ENCODE measurements at places on chromosomes 4 and X.

- DNase-seq = peak; percentile 51
Observed at GRCh38 chr4:184802697-184803015, 23.1 kb downstream of the ACSL1 start.

DNA sequence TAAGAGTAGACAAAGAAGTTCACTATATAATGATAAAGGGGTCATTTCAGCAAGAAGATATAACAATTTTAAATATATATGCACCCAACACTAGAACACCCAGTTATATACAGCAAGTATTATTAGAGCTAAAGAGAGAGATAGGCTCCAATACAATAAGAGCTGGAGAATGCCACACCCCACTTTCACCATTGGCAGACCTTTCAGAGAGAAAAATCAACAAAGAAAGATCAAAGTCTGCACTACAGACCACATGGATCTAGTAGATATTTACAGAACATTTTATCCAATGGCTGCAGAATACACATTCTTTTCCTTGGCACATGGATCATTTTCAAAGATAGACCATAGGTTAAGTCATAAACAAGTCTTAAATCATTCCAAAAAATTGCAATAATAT, 479.7 kb upstream of the DIAPH2 start:
- DNase-seq = no peak

GRCh38 chr4:134773497-134774000, 572.0 kb upstream of the PABPC4L start:
- no peak for DNase-seq

DNA sequence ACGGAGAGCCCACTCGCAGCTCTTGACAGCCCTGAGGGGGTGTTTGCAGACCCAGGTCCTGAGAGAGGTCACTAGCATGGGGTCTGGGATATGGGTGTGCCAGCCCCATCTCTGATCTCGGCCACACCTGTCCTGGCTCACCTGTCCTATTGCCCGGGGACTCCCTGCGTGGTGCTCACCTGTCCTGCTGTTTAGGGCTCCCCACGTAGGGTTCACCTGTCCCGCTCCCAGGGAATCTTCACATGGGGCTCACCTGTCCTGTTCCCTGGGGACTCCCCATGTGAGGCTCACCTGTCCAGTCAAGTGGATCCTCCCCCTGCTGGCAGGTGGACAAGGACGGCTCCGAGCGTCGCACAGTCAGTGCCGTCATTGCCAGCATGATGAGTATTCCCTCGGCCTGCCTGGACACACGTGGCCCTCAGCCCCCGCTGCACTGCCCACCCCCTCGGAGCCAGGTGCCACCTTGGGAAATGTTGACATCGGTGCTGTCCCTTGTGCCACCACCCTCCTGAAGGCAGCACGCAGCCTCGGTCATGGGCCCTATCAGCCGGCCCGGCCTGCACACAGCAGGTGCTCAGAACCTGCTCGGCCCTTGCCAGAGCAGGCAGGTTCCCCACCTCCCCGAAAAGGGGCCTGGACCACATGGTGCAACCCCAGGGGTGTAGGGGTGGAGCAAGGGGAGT, 6.3 kb downstream of the SLC49A3 start:
- no peak for DNase-seq

DNA sequence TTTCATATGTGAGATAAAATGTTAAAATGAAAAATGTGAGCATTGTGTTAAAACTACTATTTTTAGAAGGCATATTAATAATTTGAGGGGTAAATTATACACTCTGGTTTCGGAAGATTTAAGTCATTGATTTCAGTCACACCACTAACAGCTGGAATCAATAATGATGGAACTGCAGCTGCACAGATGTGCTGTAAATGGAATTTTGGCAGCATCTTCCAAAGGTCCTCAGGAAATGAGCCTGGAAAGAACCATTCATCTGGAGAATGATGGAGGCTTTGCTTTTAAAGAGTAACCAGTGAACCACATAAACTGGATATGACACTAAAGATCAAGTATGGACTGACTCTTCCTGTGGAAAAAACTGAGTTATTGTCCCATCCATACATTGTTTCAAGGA, 759.0 kb upstream of the EPHA5 start:
- DNase-seq = peak; percentile 79

- DNase-seq = no peak
Observed at GRCh38 chr4:27602172-27602571, 741.5 kb downstream of the STIM2 start.

- DNase-seq = no peak
Observed at GRCh38 chr4:90126805-90127204, 389 bp upstream of the CCSER1 start.

DNA sequence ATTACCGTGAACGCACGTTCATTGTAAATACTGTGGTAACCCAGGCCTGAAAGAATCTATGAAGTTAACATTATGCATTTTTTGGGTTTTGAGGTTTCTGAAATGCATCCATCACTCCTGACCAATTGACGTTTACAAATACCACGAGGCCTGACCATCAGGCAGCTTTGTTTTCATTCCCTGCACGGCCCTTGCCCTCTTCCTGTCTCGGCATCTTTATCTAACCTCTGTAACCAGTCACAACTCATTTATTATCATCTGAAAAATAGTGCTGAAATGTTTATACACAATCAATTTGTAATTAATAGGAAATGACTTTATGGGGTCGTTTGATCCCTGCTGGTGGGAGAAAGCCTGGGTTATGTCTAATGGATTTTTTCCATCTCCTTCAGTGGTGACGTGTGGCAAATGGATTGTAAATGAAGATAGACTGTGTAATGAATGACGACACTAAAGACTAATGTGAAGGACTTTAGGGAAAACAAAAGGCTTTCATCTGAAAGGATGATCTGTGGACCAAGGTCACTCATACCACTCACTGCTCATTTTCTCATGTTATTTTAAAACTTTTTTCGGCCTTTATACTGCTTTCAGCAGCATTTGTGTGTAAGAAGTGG, 102.7 kb upstream of the SORBS2 start:
- DNase-seq = no peak

- DNase-seq = no peak
Observed at GRCh38 chrX:137747244-137748043, 181.5 kb downstream of the ZIC3 start.

GRCh38 chr4:52701207-52701606, 42.1 kb upstream of the USP46 start:
- no peak for DNase-seq

GRCh38 chr4:91025241-91026148, 898.3 kb downstream of the CCSER1 start:
- no peak for DNase-seq

GRCh38 chr4:140557831-140558435, 10.8 kb downstream of the UCP1 start:
- no peak for DNase-seq

DNA sequence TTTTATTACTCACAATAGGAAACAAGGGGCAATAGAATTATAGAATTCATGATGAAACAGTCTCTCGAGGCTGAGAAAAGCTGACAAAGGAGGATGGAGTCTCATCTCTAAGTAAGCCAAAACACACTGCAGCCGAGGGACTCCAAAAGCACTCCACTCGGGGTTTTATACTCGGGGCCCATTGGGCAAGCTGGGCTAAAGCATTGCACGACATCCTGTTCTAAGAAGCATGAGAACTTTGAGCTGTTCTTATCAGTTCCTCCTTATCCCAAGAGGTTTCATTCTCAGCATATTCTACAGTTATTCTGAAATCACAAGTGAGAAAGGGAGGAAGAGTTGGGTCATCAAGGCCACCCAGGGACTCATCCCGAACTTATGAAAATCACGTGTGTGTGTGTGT, 1475.5 kb downstream of the PCDH18 start:
- no peak for DNase-seq

GRCh38 chr4:173448608-173449379, 49.9 kb upstream of the SCRG1 start:
- DNase-seq = peak; percentile 75

DNA sequence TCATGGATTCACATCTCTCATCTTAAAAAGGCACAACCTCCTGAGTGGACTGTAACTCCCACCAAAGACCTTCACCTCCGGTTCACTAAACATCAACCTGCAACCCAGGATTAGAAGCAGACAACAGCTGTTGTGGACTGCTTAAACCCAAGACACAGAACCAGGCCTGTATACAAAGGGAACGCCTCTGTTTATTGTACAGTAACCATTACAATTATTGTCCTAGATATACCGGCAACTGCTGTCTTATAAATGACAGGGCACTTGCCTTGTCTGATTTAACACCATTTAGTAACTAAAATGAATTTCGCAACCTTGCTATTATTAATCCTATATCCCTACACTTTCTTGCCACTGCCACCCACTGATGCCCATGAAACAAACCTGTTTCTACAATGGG, 22.8 kb upstream of the CSTF2 start:
- DNase-seq = no peak

DNA sequence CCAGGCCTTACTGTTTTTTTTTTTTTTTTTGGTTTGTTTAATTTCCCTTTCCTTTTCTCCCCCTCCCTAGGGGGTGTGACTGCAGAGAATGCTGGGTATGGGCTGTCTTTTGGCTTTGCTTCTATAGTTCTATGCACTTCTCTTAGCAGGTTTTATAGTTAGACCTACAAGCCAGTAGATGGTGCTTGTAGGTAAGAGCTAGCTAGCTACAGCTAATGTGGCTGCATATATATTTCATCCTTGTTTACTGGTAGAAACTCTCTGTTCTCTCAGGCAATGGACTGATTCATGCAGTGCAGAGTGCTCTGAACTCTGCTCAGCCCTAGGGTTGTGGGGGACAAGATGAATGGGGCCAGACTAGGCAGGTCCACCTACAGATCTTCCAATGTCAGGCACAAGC, 246.4 kb downstream of the SH2D1A start:
- no peak for DNase-seq

DNA sequence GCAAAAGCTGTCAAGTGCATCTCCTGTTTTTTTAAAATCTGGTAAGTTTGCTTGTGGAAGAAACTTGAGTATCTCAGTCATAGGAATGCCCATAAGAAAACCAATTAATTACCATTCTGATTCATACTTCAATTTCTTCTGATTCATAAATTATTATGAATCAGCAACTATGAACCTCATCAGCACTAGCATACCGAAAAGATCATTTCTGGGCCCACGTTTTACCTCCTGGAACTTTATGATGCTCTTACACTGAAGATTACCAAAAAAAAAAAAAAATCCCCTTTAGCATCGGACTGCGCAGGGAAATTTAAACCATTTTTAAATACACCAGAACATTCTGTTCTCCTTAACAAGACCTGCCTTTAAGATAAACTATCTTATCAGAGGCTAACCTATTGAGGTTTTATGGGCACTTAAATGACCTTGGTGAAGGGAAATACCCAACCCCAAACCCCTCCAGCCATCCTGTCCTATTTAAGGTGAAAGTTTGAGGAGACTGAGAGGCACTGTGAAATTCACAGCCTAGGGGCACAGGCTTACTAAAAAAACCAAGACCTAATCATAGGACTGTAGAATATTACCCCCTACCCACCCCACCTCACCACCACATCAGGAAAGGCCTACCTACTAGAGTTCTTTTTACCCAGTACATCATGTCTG, 38.2 kb upstream of the ABCG2 start:
- no peak for DNase-seq

DNA sequence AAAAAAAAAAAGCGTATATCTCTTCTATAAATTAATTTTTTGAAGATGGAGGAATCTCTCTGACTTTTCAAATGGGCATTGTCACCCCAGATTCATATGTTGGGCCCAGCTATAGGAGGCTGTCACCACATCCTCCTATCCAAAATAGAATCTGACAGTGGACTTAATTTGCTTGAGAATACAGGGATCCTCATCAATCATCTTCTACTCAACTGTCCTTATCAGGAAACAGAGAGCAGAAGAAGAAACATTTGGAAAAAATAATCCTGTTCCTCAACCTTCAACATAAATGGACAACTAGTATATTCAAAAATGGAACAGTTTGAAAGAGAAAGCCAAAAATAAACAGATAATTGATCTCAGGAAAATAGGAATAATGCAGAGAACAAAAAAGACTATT, 725.4 kb upstream of the INTU start:
- no peak for DNase-seq

DNA sequence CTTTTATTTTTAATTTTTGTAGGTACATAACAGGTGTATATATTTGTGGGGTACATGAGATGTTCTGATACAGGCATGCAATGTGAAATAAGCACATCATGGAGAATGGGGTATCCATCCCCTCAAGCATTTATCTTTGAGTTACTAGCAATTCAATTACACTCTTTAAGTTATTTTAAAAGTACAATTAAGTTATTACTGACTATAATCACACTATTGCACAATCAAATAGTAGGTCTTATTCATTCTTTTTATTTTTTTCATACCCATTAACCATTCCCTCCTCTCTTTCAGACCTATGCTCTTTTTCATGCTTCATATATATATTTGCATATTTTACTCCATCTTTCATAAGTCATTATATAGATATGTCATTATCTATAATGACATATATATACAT, 93.3 kb downstream of the MAGEB5 start:
- DNase-seq = no peak

DNA sequence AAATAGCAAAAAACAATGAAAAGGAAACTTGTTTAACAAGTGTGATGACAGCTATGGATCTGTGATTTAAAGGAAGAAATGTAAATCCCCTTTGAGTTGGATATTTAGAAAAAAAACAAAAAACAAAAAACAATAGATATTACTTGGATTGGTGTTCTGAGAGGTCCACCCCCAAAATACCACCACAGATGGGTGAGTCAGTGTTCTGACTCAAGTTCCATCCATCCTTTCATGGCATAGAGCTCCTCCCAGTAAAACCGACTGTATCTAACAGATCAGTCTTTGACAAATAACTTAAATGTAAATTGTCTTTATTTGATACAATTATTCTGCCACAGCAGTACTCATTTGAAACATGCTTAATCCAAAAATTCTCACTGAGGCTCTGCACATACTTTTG, 27.4 kb downstream of the TMPRSS11B start:
- DNase-seq = no peak

DNA sequence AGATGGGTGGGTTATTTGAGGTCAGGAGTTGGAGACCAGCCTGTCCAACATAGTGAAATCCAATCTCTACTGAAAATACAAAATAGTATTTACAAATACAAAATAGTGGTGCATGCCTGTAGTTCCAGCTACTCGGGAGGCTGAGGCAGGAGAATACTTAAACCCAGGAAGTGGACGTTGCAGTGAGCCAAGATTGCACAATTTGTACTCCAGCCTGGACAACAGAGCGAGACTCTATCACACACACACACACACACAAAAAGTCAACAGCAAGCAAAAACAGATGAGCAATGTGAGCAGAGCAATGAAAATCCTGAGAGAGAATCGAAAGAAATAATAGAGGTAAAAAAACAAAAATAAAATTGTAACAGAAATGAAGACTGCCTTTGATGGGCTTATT, 168.8 kb downstream of the PCDH18 start:
- DNase-seq = no peak

- DNase-seq = no peak
Observed at GRCh38 chr4:123750044-123750443, 353.4 kb downstream of the SPRY1 start.

GRCh38 chrX:150478496-150479492, 89.6 kb upstream of the MTM1 start:
- DNase-seq = no peak

DNA sequence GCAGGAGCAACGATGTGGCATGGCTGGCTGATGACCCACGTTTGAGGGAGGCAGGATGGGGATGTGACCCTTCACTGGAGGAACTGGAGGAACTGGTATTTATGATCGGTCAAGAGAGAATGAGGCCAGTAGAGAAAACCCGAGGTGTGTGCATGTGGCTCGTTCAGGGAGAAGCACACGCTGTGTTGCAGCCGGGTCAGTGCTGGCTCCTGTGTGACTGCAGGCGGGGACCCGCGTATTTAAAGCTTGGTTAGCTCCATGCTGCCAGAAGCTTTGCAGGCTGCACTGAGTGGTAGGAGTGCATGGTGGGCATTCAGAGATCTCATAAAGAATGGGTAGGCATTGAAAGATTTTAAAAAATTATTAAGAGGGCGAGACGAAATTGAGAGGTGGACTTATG, 52.1 kb downstream of the NELFA start:
- no peak for DNase-seq
